ENCODE measurements at places on chromosomes 3 and 15. TPM values are rescaled to one million over a fixed set of nuclear protein-coding genes. Genes with fewer than 3 reads are reported as not detected.
A peak's percentile ranks its signal among the peaks of the same experiment; 100 is the strongest.

DNA sequence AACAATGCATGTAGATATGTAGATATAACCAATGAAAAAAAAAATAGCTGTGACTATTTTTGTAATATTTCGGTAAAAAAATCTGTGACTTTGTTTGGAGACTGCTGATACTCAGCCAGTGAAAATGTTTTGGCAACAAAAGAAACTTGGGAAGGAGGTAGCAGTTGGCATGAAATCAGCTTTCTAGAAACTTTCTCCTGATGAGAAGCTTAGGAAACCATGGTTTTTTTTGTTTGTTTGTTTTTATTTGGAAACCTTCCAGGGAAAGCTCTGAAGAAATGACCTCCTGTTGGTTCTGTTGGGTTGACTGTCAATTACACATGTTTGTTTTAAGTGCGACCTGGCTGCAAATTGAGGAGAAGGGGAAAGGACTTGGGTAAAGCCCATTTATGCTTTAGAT lies 445.9 kb downstream of the UNC13C start:
- no peaks in the 10 kb centered on the region for H3K27me3 ChIP-seq
- no peak overlapping the region for H3K27ac ChIP-seq
- no peak for DNase-seq
- no peaks in the 10 kb centered on the region for H3K4me1 ChIP-seq

The RYR3 gene
- total RNA-seq: 0.05 TPM

DNA sequence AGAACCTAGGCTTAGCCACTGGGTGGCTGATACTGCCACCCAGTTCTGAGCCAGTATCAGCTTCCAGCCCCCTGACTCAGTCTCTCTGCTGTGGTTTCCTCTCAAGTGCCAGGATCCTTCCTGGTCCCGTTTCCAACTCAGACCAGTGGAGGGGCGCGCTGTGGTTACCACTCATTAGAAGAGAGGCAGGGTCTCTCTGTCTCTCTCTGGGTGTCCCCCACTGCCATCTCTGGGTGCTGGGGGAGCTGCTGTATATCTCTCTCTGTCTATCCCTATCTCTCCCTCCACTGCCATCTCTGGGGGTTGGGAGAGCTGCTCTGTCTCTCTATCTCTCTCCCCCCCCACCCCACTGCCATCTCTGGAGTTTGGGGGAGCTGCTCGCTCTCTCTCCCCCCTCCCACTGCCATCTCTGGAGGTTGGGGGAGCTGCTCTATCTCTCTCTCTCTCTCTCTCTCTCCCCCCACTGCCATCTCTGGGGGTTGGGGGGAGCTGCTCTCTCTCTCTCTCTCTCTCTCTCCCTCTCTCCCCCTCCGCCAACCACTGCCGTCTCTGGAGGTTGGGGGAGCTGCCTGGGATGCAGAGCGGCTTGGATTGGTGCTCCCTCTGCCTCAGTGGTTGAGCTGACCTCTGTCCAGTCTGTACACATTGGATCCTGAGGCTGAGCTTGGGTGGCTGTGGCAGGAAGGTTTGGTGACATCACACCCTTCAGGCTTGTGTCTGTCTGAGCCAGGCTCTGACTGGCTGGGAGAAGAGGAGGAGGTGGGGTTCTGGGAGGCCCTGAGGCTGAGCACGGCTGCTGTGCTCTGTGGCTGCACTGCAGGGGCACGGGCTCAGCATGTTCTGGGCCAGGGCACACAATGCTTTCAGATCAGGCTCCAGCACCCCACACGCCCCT lies 98.9 kb downstream of the APBA2 start:
- DNase-seq: no peak
- H3K27me3 ChIP-seq: no peaks in the 10 kb centered on the region
- H3K36me3 ChIP-seq: no peaks in the 10 kb centered on the region
- no peak overlapping the region for H3K4me3 ChIP-seq

The CNTN4 gene
- not detected for total RNA-seq

- H3K27ac ChIP-seq: no peak overlapping the region
- H3K36me3 ChIP-seq: peaks cover 9% of the 10 kb centered on the region
- no peak overlapping the region for H3K4me3 ChIP-seq
Measured at GRCh38 chr3:17125738-17126442, 241.1 kb downstream of the PLCL2 start.

The MKRN3 gene
- 1.0 TPM for total RNA-seq

DNA sequence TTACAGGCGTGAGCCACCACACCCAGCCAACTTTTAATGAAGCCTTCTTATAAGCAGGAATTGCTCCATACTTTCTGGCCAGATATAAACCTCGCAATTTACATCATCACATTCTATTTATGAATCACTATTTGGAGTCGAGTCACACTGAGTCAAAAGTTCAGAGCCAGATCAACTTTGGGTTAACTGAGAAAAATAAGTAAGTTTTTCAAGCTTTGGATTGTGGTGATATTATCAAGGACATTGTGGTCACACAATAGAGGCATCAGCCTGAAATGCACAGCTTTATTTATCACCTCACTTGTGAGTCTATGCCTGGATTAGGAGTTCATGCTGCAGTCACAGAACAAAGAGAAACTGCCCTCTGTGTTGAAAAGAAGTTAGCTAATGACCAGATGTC lies 1163.5 kb downstream of the ROBO1 start:
- H3K27me3 ChIP-seq: no peaks in the 10 kb centered on the region
- no peak for DNase-seq
- no peak overlapping the region for H3K27ac ChIP-seq
- no peaks in the 10 kb centered on the region for H3K36me3 ChIP-seq
- no peak overlapping the region for H3K4me3 ChIP-seq
- no peaks in the 10 kb centered on the region for H3K4me1 ChIP-seq

DNA sequence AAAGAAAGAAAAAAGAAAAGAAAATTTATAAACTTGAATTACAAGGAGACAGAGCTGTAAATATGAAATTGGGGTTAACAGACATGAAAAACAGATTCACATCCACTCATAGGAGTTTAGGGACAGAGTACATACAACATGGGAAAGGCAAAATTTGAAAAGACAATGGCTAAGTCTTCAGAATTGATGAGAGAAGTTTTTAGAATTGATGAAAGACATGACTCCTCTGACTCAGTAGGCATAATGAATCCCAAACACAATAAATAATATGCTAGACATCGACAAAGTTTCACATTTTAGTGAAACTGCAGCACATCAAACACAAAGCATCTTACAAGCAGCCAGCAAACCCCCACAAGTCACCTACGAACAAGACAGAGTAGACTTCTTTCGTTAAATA lies 84.4 kb upstream of the MELTF start:
- no peak overlapping the region for H3K27ac ChIP-seq
- H3K4me1 ChIP-seq: peaks cover 8% of the 10 kb centered on the region
- no peaks in the 10 kb centered on the region for H3K27me3 ChIP-seq
- H3K4me3 ChIP-seq: no peak overlapping the region
- DNase-seq: no peak

The GOLGA8Q gene
- 1.4 TPM for total RNA-seq

GRCh38 chr15:88190232-88190631 lies 66.3 kb downstream of the NTRK3 start:
- DNase-seq: no peak
- H3K36me3 ChIP-seq: no peaks in the 10 kb centered on the region
- no peak overlapping the region for H3K27ac ChIP-seq
- no peaks in the 10 kb centered on the region for H3K27me3 ChIP-seq
- no peak overlapping the region for H3K4me3 ChIP-seq

- peak; percentile 74 for DNase-seq
- H3K27ac ChIP-seq: no peak overlapping the region
- H3K27me3 ChIP-seq: peaks cover 3% of the 10 kb centered on the region
- peak overlapping the region; percentile 77 for H3K4me3 ChIP-seq
- H3K4me1 ChIP-seq: peaks cover 5% of the 10 kb centered on the region
Measured at GRCh38 chr3:137013951-137014688, 56.3 kb downstream of the IL20RB start.

DNA sequence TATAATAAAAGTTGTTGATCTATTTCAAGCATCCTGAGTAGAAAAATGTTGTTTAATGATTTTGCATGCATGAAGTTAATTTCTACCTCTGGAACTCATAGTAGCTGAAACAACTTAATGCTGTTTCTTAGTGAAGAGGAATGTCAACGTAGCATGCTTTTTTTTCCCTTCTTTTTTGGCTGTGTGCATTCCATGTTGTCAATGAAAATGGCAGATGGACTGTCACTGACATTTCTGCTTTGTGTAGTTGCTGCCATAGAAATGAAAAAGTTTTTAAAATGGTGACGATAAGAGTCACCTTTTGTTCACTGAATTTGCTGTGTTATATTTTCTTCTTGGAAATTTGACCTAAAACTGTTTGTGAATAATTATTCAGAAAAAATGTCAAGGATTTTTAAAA lies 116.3 kb downstream of the CHL1 start:
- DNase-seq: no peak
- no peaks in the 10 kb centered on the region for H3K27me3 ChIP-seq
- no peak overlapping the region for H3K27ac ChIP-seq

- no peak overlapping the region for H3K27ac ChIP-seq
- H3K4me3 ChIP-seq: no peak overlapping the region
- H3K4me1 ChIP-seq: peaks cover 9% of the 10 kb centered on the region
- no peaks in the 10 kb centered on the region for H3K36me3 ChIP-seq
- H3K27me3 ChIP-seq: peaks cover 16% of the 10 kb centered on the region
Measured at GRCh38 chr3:170469151-170470062, 50.7 kb downstream of the CLDN11 start.

DNA sequence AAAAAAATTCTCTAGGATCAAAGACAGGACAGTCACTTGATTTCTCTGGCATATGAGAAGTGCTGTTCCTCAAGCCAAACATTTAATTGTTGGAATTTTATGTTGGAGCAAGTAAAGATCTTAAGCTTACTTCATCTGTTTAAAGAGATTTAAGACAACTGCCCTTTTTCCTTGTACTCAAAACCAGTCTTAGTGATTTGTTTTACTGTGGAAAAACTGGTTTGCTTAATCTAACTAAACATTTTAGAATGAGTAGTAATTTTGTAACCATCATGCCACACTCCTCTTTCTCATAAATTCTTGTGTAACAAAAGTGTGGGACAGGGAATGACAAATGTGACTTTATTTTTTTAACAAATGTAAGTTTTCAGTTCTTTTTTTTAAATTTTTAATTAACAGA lies 18.4 kb downstream of the PRKCI start:
- no peak overlapping the region for H3K27ac ChIP-seq
- no peaks in the 10 kb centered on the region for H3K4me1 ChIP-seq
- H3K27me3 ChIP-seq: no peaks in the 10 kb centered on the region
- no peak overlapping the region for H3K4me3 ChIP-seq

The CD86 gene
- total RNA-seq: 4.8 TPM

- no peak overlapping the region for H3K4me3 ChIP-seq
- H3K27me3 ChIP-seq: peaks cover 8% of the 10 kb centered on the region
- no peaks in the 10 kb centered on the region for H3K36me3 ChIP-seq
- no peak overlapping the region for H3K27ac ChIP-seq
- H3K4me1 ChIP-seq: no peaks in the 10 kb centered on the region
Measured at GRCh38 chr15:71496336-71496955, 313.9 kb upstream of the NR2E3 start.

DNA sequence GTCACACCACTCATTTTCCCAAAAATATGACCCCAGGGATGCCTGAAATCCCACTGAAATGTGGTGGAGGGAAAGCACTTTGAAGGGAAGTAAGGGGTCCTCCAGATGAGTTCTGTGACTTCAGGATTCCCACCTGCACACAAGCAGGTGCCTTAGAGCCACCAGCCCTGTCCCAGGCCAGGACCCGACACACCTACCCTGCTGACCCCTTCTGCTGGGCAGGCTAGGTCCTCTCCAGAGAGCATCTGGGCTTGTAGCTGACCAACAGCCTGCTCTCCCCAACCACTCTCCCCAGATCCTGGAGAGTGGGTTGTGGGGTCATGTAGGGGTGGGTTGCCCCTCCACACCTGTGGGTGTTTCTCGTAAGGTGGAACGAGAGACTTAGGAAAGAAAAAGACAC lies 14.9 kb upstream of the CILP start:
- H3K36me3 ChIP-seq: no peaks in the 10 kb centered on the region
- peaks cover 3% of the 10 kb centered on the region for H3K27me3 ChIP-seq
- DNase-seq: no peak
- no peak overlapping the region for H3K4me3 ChIP-seq
- no peak overlapping the region for H3K27ac ChIP-seq

GRCh38 chr15:32993285-32993684 lies 201.2 kb downstream of the FMN1 start:
- H3K4me3 ChIP-seq: no peak overlapping the region
- no peaks in the 10 kb centered on the region for H3K4me1 ChIP-seq
- DNase-seq: no peak
- H3K27me3 ChIP-seq: peaks cover 9% of the 10 kb centered on the region

The FAM81A gene
- 0.69 TPM for total RNA-seq

DNA sequence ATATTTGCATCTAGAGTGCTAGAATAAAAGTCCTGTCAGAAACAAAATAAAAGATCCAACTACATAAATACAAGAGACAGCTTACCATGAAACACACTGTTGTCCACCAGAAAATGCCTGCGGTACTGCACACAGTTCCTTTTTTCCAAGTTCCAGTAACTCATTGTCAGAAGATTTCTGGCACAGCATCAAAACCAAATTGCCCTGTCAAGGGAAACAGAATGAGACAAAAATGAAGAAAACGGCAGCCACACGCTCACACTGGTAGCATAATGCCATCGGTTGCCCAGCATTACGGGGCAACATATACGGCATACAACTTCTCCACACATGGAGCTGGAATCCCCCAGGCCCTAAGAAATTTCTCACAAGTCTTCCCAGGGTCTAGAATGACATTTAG lies 40.8 kb downstream of the PLCH1 start:
- H3K4me1 ChIP-seq: no peaks in the 10 kb centered on the region
- H3K36me3 ChIP-seq: no peaks in the 10 kb centered on the region
- no peak overlapping the region for H3K27ac ChIP-seq
- peaks cover 15% of the 10 kb centered on the region for H3K27me3 ChIP-seq
- DNase-seq: no peak
- no peak overlapping the region for H3K4me3 ChIP-seq

DNA sequence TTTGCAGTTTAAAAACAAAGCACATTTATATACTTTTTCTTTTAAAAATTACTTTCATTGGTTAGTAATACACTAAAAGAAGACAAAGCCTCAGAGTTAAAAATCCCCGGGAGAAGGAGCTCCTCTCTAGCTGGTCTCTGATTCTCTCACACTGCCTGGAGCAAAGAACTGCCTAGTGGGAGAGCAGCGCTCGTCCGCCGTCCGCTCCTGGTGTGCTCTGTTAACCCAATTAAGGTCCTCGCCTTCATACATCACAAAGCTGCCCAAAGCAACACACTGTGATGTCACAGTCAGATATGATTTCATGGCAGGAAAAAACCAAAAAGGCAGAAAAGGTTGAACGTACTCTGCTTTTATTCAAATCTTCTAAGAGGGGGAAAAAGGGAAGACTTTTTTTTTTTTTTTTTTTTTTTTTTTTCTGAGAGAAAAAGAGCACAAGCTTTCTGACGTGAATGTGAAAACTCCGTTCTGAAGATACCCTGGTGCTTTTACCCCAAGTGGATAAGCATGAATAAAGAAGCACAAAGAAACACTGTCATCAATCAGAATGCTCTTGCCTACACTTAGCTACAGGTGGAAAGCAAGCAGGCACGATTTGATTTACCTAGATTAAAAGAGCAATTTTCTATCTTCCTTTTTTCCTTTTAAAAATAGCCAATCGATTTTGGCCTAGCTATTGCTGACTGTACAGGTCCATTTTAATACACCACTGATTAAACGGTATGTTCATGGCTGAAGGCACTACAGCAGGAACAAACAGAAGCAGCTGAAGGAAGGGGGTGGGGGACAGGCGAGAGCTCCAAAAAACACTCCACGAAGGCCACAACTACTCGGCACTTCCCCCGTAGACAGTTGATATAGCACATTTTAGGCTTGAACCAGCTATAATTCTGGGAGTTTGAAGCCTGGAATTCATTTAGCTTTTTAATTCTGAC lies 115.2 kb downstream of the TIGIT start:
- H3K36me3 ChIP-seq: no peaks in the 10 kb centered on the region
- H3K4me3 ChIP-seq: no peak overlapping the region
- no peak for DNase-seq
- no peak overlapping the region for H3K27ac ChIP-seq

The CAPN3 gene
- total RNA-seq: 1.2 TPM

- H3K4me3 ChIP-seq: no peak overlapping the region
- H3K27ac ChIP-seq: no peak overlapping the region
- H3K27me3 ChIP-seq: peaks cover 14% of the 10 kb centered on the region
- H3K36me3 ChIP-seq: no peaks in the 10 kb centered on the region
- no peak for DNase-seq
Measured at GRCh38 chr15:78361771-78362506, 21.8 kb downstream of the CRABP1 start.
